ENCODE measurements at places on chromosomes 12 and 14. TPM values are rescaled to one million over a fixed set of nuclear protein-coding genes. Genes with fewer than 3 reads are reported as not detected.

GRCh38 chr14:98218218-98218617, 1053.8 kb downstream of the BCL11B start:
- DNase-seq: no peak

FAIM2 gene
- 0.46 TPM for total RNA-seq

DNA sequence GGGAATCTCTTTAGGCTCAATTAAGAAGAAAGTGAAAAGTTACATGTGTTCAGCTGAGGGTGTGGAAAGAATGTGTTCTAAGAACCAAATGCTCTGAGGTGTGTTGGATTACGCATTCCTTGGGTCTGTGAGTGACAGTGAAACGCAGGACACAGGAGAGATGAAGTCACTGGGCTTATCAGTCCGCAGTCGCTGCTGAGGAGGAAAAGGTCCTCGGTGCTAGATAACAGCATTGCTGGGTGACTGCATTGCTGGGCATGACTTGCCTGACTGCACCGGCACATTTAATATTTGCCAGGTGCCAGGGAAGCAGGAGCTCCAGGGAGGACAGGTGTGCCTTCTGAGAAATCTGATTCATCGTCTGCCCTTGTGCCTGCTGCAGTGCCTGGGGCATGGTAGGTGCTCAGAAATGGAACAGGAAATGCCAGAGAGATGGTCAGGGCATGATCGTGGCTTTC, 64.4 kb upstream of the FZD10 start:
- DNase-seq: no peak

DNA sequence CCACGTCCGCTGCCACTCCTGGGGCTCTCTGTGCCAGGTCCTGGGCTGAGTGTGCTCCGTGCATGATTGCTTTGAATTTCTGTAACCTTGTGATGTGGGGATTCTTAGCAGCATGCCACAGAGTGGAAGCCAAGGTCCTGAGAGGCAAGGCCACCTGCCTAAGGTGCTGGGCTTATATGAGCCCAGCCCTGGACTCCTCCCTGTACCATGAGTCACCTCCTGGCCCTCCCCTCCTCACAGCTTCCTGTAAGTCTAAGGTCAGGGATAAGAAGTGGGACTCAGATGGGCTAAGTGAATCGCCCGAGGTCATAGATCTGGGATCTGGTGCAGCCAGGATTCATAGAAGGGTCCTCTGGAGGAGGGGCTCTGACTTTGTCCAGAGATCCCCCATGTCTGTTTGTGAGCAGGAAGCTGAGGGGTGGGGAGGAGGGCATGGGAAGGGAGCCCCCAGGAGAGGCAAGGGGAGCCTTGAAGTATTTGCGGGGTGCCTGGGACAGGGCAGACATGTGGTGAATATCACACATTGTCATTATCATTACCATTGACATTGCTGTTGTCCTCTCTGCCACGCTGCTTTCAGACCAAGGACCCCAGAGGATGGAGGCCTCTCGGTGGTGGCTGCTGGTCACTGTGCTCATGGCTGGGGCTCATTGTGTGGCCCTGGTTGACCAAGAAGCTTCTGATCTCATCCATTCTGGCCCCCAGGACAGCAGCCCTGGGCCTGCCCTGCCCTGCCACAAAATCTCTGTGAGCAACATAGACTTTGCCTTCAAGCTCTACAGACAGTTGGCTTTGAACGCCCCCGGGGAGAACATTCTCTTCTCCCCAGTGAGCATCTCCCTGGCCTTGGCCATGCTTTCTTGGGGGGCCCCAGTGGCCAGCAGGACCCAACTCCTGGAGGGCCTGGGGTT, 28.8 kb downstream of the SERPINA3 start:
- no peak for DNase-seq

RPL10L gene
- total RNA-seq: not detected

DNA sequence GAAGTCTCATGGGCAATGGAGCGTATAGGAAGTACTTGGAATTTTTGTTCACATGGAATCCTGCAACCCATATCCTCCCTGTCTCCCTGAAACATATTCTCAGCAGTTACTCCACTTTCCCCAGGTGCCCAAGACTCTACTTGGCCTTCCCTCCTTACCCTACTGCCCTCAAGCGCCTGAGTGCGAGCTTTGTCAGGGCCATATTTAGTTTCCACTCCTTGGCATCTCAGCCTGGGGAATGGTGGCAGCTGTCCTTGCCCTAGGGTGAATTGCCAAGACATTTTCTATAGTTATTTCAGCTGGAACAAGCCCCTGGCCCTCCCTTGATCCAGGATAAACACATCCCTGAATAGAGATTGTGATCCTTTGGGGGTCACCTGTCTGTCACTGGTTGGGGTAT, 569.3 kb upstream of the LRFN5 start:
- no peak for DNase-seq

CLEC9A gene
- total RNA-seq: not detected

DNA sequence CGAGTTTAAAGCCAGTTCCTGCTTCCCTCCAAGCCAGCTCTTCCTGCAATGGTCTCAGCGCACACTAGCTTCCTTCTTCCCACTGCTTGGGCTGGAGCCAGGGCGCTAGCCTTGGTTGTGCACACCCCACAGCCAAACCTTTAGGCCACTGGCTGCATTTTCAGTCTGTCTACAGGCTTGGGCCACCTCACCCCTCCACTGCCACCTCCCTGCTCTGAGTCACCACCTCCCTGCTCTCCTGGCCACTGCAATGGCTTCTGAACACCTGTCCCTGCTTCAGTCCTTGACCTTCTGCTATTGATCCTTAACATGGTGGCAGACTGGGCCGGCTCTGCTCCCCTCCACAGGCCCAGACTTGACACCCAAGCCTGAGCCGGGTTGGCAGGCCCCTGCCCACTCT, 151.1 kb downstream of the RBM19 start:
- DNase-seq: no peak

LRRC10 gene
- total RNA-seq: not detected

- no peak for DNase-seq
These were observed 2.0 kb upstream of the IRAK3 start for GRCh38 chr12:66187036-66187435.

- no peak for DNase-seq
These were observed 27.0 kb downstream of the LRCOL1 start for GRCh38 chr12:132583411-132583710.
